ENCODE measurements at places on chromosomes 11 and 22.

DNA sequence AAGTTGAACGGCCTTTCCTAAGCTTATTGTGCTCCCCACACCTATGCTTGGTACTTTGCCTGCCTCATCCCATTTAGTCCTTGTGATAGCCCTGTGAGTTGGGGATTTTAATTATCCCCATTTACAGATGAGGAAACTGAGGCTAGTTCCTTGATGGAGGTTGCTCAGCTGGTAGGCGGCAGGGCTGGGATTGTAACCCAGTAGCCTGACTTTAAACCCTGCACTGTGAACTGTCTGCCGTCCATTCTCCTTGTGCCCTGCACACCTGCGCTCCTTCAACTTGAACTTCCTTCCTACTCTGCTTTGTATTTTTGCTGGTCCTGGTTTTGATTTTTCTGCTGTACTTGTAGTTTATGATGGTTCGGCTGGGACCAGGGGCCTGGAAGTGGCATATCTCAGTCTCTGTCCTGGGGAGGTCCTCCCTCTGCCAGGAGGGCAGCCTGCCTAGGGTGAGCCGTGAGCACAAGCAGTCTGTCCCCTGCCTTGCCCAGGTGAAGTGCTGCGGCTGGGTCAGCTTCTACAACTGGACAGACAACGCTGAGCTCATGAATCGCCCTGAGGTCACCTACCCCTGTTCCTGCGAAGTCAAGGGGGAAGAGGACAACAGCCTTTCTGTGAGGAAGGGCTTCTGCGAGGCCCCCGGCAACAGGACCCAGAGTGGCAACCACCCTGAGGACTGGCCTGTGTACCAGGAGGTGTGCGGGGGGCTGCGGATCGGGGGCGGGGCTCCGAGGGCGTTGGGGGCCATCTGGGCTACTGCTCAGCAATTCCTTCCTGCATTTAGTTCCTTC is 52.4 kb downstream of the CD82 start:
- DNase-seq: no peak

DNA sequence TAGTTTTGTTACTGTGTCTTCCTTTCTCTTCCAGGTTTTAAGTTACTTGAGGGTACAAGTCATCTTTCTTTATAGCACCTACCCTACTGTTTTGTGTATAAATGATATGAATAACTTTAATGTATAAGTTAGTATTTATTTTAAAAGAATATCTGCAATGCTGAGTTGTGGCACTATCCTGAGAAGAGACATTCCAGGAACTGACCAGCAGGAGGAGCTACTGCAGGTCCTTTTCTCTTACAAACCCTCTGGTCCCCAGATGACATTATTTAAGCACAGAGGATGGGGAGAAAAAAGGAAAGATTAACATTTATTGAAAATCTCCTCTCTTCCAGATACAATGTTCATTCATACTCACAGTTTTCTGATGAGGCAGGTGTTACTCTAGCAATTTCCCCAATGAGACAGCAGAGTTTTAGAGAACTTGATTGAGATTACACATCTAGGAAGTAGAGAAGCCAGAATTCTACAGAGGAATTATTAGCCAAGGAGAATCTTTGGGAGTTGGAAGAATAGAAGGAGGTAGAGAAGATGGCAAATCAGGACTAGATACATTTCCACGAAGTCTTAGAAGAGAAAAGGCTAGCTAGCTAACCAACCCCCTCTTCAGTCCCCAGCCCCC is 541.2 kb upstream of the API5 start:
- no peak for DNase-seq

DNA sequence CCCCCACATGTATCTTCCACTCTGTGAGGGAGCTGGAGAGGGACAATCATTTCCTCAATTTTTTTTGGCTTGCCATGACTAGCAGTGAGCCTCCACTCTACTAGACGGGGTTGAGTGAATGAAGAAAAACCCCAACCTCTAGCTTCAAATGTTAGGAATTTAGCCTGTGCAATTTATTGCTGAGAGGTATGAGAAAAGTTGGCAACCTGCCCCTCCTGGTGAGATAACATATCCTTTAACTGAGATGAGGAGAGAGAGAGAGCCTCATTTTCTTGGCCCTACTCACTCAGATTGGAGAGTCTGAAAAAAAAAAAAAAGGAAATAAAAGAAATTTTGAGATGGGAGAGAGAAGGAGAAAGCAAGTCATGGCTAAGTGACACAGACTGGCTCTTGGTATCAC is 218.2 kb upstream of the CARD18 start:
- DNase-seq: peak; percentile 2

DNA sequence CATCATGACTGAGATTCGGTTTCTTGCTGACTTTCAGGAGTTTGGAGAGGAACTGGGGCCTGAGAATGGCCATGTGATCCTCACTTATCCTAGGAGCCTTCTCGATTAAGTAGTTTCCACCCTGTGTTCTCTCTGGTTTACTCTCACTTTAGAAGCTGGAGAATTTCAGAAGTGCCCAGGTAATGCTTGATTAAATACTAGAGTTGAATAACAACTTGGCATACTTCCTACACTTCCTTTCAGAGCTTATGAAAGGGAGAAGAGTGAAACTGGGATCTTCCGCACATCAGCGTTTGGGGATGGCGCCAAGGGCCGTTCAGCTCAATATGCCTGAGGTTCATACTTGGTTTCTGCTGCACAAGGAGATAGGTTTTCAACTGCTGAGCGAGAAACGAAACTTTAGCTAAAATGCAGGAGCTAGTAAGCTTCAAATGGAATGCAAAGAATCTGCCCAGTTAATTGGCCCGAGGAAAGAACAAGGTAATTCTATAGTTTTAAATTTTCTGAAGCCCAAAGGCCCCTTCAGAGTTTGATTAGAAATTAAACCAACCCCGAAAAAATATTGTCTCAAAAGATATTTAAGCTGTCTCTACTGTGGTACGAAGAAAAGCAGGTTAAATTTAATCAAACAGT is 823 bp upstream of the MUC15 start:
- no peak for DNase-seq

GRCh38 chr22:32684822-32685187 is 116.7 kb upstream of the TIMP3 start:
- no peak for DNase-seq

DNA sequence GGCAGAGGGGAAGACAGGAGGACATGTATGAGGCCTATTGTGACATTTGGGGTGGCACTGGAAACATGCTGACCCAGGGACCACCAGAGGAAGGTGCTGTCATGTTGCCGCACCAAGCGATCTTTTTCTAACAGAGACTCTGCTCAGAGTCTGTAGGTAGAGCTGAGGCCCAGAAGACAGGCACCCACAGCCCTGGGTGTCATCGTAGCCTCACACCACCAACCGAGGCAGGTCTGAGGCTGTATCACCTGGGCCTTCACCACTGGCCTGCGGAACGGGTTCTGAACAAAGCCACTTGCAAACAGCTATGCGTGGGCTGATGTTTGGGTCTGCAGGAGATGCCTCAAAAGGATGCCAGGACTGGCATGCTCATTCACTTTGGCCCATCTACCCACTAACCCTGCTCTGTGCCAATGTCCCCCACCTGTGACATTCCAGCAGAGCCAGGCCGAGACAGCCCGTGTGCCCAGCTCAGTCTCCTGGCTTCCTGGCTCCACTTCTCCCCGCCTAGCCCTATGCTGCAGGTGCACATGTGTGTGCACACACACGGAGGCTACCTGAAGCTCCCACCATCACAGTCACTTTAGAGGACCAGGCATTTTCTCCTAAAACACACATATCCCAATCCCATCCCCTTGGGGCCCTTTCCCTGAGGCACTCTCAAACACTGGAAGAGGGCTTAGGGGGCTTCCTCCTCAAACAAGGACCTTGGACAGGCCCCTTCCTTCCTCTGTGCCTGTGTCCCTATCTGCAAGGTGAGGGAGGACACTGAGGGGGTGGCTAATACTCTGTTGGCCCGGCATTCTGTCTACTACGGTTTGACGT is 3.6 kb downstream of the TRIM29 start:
- no peak for DNase-seq

DNA sequence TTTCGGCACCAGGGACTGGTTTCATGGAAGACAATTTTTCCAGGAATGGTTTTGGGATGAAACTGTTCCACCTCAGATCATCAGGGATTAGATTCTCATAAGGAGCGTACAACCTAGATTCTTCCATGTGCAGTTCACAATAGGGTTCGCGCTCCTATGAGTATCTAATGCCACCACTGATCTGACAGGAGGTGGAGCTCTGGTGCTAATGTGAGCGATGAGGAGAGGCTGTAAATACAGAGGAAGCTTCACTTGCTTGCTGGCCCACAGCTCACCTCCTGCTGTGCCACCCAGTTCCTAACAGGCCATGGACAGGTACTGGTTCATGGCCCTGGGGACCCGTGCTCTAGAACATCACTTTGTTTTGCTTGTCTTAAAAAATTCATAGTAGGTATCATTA is 41.8 kb upstream of the AMPD3 start:
- no peak for DNase-seq

GRCh38 chr22:25363474-25363873 is 144.0 kb downstream of the CRYBB2 start:
- DNase-seq: no peak

GRCh38 chr11:104183593-104183992 is 19.6 kb upstream of the PDGFD start:
- no peak for DNase-seq

DNA sequence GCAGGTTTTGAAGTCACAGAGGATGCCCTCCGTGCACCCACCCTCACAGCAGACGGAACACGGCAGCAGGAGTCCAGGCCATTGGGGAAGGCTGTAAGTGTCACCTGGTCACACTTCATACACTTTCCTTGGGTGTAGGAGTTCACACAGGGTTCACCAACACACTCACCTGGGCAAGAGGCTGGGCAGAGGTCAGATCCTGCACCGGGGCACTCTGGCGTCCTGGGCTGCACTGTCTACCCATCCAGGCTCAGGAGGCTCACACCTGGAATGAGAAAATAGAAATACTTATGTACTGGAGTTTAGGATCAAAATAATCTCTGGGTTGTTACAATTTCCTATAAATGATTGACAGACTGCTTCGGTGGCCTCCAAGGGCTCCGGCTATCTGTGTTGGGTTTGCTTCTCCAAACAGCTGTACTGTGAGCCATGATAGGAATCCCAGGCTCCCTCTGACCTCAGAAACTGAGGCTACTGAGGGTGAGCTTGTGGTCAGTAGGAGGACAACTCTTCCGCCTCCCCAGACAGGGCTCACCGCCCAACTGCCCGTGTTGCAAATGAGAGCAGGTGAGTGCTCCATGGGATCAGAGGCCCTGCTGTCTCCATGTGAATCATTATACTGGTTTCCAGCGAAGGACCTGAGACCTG is 20.1 kb upstream of the CARS1 start:
- DNase-seq: no peak

DNA sequence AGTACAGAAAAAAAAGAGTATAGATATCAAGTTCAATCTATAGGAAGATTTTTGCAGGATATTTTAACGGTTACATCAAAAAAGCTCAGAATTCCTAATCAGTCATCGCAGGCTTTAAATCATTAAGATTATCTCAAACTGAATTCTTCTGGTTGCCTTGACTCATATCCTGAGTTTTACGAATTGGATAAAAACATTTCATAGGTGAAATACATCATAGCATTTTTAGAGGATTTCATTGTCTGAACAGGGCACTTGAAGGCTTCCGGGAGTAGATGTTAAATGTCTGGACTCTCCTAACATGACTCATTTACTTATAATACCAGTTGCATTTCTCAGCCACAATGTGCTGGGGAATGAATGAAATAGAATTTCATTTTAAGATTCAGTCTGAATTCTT is 2216.6 kb upstream of the RAG2 start:
- DNase-seq: peak; percentile 76

DNA sequence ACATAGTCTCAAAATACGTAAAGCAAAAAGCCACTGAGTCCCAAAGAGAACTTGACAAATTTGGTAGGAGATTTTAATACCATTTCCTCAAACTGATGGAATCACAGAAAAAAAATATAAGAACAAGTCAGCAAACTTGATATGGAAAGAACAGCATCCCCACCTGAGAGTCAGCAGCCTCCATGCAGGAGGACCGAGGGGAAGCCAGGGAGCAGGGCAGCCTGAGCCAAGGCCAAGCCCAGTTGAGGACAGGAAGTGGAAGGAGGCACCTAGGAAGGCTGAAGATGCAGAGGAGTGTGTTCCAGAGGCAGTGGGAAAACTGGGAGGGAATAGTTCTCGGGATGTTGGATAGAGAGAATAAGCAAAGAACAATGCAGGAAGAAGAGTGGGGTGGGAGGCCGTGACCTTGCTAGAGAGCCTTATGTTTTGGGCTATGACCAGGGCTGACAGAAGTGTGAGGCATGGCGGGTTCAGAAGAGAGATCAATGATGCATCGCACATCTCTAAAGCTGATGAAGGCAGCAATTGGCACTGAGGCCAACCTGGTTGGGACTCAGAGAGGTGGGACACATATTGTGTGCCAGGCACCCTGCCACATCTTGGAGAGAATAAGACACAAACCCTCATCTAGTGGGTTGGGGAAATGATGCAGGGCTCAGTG is 15.4 kb downstream of the APOA4 start:
- DNase-seq: no peak

- DNase-seq: no peak
These were observed 17.1 kb downstream of the TMEM184B start for GRCh38 chr22:38255697-38256096.

- no peak for DNase-seq
These were observed 13.1 kb upstream of the CHRNA10 start for GRCh38 chr11:3684129-3684818.

DNA sequence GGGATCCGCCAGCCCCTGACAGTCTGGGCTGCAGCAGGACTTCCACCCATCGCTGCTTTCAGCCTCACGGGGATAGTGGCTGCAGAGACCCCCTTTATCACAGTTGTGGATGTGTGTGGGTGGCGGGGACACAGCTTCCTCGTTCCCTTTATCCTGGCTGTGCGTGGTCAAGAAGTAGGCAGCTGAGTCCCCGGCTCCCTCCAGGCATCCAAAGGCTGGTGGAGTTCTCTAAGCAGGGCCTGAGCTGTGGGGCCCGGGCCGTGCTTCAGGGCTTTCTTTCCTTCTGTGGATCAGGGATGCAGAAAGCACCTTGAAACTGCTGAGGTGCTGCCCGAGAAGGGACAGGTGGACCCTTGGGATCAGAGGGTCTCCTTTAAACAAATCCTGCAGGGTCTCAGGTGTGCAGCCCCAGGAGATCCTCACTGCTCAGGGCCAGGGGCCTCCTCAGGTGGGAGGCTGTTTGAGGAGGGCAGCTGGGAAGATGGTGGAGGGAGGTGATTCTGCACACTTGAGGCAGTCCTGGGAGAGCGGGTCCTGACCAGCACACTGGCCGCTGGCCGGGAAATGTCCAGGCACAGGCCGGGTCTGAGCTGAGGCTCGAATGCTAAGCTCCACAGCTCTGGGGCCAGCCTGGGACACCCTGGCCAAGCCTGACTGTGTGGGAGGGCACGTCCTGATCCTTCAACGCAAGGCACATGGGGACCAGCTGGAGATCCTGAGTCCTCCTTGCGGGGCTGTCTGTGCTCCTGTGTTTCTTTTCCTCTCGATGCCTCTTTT is 1024.3 kb downstream of the BRD1 start:
- DNase-seq: no peak

GRCh38 chr11:1553808-1554594 is 18.1 kb downstream of the DUSP8 start:
- no peak for DNase-seq

DNA sequence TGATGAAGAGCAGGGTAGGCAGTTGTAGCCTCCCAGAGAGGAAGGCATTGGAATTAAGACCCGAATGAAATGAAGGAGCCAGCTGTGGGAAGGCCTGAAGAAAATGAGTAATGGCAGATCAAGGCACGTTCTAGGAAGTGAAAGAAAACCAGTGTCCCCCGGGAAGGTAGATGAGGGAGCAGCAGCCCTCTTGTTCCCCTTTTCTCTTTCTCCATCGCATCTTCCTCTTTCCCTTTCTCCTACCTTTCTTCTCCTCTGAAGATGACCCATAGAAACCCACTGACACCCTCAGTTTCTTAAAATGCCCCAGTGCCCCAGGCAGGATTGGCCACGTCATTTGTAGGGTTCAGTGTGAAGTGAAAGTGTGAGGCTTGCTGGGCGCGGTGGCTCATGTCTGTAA is 172.6 kb upstream of the SEZ6L start:
- DNase-seq: no peak

- DNase-seq: no peak
These were observed 32.0 kb upstream of the FJX1 start for GRCh38 chr11:35586222-35586621.
